Karpas-422 (cell line): ENCODE measurements at places on chromosomes 11 and 22.

DNA sequence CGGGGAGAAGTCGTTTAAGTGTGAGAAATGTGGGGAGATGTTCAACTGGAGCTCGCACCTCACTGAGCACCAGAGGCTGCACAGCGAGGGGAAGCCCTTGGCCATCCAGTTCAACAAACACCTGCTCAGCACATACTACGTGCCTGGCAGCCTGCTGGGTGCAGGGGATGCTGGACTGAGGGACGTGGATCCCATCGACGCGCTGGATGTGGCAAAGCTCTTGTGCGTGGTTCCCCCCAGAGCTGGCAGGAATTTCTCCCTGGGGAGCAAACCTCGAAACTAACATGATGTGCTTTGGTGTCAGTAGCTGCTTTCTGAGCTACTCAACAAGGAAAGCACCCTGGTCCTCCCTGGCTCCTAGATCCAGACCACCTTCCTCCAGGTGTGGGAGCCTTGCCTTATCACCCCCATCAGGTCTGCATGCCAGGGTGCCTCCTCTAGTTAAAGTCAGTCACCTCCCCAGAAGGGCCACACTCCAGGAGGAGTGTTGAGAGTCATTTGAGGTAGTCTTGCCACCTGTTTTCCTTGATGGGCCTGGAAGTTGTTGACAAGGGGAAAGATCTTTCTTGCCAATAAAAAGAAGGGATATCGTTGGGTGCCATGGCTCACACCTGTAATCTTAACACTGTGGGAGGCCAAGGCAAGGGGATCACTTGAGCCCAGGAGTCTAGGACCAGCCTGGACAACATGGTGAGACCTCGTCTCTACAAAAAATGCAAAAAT lies 12.9 kb downstream of the ZNF74 start:
- DNase-seq = no peak

DNA sequence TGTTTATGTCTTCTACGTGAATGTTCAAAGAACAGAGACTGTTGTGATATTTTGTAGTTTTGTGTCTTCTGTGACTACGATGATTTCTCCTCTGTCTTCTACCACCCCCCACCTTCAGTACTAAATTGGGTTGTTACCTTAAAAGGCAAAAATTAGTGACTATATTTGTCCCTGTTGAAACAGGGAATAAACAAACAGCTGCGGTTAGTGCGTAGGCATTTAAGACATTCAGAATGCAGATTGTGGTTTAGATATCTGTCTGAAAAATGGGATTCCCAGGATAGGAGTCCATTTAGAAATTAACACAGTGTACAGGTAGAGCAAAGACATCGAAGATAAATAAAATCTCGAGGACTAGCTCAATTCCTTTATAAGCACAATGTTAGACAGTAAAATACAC lies 15.6 kb upstream of the ARHGAP42 start:
- no peak for DNase-seq

- DNase-seq = no peak
Observed at GRCh38 chr22:49251371-49251770, 576.3 kb downstream of the BRD1 start.

DNA sequence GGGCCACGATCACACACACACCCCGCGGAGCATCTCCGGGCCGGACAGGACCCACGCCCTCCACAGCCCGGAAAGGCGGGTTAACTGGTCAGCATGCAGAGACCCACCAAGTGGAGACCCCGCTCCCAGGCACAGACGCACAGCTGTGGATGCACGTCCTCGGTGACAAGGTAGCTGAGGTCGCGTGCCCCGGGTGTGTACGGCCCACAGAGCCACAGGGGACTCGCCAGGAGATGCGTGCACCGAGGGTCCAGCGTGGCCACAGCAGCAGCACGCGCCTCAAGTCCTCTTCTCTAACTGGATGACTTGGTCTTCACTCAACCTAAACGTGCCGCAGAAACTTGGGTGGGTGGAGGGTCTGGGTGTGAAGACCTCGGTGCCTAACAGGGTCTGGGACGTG lies 5.5 kb downstream of the H19 start:
- no peak for DNase-seq

GRCh38 chr22:28375761-28376534 lies 303.7 kb downstream of the TTC28 start:
- DNase-seq = no peak

- DNase-seq = no peak
Observed at GRCh38 chr11:76880956-76881355, 20.2 kb downstream of the ACER3 start.

DNA sequence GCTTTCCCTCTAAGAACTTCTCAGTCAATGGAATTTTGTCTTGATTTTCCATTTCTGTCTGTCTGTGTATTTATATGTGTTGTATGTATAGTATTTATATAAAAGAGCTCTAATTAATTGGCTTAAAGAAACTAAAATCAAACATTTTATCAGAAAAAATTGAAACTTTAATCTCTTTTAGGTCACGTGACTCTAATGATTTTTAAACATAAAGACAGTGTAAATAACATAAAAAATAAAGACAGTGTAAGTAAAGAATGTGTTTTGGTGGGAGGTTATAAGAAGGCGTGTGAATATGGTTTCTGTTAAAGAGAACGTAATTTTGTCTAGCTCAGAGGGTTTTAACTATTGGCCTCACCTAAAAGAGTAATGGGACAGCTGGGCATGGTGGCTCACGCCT lies 2.4 kb downstream of the JAML start:
- DNase-seq = no peak

- peak; percentile 19 for DNase-seq
Observed at GRCh38 chr11:31874631-31875191, 63.6 kb upstream of the PAX6 start.

DNA sequence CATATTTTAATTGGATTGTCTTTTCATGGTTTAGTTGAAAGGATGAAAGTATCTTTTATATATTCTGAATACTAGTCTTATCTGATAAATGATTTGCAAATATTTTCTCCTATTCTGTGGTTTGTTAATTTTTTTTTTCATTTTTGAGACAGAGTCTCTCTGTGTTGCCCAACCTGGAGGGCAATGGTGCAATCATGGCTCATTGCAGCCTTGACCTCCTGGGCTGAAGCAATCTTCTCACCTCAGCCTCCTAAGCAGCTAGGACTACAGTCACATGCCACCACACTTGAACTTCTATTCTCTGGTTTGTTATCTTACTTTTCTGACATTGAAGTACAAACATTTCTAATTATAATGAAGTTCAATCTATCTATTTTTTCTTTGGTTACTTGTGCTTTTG lies 30.0 kb upstream of the FAR1 start:
- DNase-seq = no peak

DNA sequence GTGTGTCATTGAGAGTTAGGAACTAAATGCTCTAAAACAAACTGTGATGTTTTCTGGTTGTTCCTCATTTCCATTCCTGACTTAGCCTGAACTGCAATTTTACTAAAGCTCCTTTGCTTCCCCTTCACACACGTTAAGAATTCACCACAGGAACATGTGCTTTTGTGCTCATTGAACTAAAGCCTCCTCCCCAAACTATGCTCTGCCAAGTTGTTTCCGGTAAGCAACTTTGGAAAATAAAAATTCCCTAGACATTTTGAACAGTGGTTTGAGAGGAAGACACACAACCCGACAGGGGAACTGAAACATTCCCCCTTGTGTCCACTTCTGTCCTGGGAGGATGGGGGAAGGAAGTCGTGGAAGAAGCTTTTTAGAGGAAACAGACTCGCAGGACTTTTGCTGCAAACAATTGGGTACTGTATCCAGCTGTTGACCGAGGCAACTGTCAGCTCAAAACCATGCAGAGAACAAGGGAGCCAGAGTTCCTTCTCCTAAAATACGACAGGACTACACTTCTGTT lies 66.9 kb downstream of the GAB2 start:
- peak; percentile 73 for DNase-seq

GRCh38 chr11:15884777-15885540 lies 471.4 kb downstream of the SOX6 start:
- no peak for DNase-seq

DNA sequence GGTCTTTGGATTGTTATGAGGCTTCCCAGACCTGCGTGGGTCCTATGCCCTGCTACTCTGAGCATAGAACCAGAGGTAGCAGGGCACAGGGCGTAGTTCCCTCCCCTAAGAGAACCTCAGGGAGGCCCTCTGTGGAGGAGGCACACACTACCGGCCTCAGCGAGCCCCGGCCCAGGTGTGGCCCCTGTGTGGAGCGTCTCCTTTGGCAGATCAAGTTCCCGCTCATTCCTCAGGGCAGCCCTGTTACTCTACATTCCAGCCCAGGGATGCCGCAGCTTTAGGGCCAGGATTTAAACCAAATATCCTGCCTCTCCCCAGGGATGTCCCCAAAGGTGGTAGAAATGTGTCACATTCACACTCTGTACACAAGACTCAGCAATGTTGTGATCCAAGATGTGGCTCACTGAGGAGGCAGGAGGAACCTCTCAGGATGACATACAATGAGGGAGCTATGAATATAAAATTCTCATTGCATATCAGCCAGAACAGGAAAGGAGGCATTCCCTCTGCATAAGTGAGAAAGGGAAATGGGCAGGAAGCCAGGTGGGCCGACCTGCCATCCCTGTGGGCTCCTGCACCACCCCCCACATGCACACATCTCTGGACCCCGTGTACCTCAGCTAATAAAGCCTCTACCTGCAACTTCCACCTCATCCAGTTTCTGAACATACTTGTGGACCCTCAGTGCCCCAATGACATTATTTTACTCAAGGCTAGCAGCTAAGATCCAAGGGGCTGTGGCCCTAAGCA lies 131.9 kb upstream of the TEAD1 start:
- no peak for DNase-seq

GRCh38 chr11:71527576-71528210 lies 626 bp downstream of the KRTAP5-7 start:
- no peak for DNase-seq

DNA sequence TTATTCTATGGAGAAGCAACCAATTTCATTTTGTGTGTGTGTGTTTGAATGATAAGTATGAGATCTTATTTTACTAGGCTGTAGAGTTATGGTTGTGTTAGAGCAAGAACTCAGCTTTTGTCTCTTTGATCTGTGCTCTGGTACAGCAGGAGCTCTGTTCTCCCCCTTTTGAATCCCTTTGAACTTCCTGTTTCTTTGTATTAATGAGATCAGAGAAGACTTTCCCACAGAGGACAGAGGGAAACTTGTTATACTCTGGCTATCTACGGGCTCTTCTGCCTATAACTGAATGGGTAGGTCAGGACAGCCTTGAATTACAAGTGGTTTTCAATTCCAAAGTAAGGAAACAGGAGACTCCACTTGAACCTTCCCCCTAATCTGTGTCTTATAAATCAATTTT lies 1015.0 kb upstream of the RAG2 start:
- no peak for DNase-seq

DNA sequence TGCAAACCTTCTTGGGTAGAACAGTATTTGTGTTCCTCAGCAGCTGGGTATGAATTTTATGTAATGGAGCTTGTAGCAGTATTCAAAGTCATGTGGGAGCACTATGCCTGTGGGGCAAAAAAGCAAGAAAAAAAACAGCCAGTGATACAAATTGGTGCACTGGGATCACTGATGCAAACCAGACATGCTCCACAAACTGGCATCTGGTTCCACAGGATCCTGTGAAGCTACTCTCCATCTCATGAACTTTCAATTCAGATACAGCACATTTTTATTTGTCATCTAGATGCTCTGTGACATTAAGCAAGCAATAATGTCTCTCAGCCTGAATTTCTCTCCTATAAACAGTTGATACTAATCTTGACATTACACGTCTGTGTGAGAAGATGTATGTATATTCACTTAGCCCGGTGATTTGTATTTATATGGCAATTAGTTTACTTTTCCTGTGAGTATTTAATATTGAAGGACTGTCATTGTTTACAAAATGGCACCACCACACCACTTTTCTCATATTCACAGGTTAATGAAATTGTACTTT lies 208.5 kb upstream of the GRIA4 start:
- no peak for DNase-seq

GRCh38 chr11:119103793-119104192 lies 2.1 kb upstream of the DPAGT1 start:
- DNase-seq = peak; percentile 33

DNA sequence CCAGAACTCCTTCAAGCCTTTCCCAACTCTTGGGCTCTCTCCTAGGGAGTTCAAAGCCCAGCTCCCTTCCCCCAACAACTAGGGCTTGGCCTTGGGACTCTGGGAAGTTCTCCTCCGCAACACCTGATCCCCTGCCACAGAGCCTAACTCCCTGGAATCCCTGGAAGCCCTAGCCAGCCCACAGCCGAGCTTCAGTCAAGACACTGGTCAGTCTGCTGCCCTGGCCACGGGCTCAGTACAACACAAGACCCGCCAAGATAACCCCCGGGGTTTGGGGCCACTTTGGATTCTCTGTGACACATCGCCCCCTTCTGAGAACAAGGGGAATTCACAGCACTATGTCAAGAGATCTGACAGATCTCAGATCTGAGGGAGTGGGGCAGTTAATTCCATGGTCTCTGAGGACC lies 58.3 kb downstream of the SLC22A12 start:
- peak; percentile 74 for DNase-seq

DNA sequence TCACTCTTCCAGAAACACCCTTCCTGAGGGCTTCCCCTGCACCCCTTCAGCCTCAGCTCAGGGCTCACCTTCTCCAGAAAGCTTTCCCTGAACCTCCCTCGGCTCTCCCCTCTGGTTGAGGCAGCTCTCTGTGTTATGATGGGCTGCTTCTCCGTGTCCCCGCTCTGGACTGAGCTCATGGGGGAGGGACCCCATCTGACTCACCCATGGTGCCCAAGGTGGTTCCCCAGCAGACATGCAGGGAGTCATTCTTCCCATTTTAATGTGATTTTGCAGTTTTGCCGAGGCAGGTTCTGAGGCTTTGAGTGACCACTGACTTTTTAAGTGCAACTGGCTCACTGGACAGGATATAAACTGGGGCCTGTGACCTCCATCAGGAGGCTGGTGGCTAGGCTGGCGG lies 495.1 kb downstream of the TBC1D22A start:
- no peak for DNase-seq

DNA sequence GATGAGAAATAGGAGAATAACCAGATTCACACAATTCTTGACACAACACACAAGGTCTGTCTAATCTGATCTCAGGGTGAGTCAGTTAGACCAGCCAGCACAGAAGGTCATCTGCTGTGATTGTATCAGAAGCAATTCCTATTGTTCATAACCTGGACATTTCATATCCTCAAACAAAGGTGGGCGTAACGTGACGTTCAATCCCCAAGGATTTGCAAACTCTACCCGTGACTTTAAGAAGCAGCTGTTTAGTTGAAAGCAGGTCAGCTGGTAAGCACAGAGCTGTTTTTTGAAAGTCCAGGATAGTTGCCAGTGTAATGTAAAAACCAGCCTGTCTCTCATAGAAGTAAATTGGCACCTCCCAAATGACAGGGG lies 385.1 kb downstream of the DCDC1 start:
- DNase-seq = no peak

- DNase-seq = no peak
Observed at GRCh38 chr22:46079861-46080821, 70.2 kb upstream of the PPARA start.

GRCh38 chr11:95088946-95089619 lies 563 bp upstream of the ENDOD1 start:
- no peak for DNase-seq
